Renal pelvis (tissue), 12 donors: ENCODE measurements at places on chromosomes 7 and 10.

GRCh38 chr10:78846760-78847159 lies 222.0 kb upstream of the ZMIZ1 start:
- DNase-seq: no peak

- no peak for DNase-seq
These were observed 66.4 kb downstream of the ASAH2B start for GRCh38 chr10:50805981-50806622.

DNA sequence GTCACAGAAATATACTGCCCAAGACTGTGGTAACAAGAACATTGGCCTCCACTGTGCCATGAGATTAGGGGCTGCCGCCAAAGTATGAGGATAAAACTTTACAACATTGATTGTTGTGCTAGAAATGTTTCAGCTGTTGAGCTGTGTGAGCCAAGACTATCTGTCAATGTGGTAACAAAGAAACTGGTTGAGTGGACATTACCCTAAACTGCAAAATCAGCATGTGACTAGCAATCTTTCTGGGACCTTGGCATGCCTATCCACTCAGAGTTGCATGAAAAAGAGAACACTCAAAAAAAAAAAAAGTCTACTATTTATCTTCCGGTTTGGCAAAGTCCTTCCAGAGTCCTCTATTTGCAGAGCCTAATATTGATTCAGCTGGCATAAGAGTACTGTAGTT lies 605.6 kb upstream of the CNTNAP2 start:
- DNase-seq: no peak

- DNase-seq: no peak
These were observed 40.1 kb upstream of the RET start for GRCh38 chr10:43036481-43037428.

- peak; percentile 66 for DNase-seq
These were observed 279.6 kb upstream of the PITRM1 start for GRCh38 chr10:3452173-3452626.

DNA sequence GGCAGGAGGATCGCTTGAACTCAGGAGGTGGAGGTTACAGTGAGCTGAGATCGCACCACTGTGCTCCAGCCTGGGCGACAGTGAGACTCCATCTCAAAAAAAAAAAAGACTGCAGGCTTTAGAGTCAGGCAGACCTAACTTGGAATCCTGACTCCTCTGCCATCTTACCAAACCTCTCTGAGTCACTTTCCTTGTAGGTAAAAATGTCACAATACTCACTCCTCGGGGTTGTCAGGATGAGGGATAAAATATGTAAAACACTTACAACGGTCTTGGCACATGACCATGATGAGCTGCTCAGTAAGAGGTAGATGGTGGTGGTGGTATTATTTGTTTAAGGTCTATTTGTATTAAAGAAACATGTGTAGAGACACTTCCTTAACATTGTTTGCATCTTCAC lies 154.1 kb upstream of the PDE1C start:
- DNase-seq: no peak

DNA sequence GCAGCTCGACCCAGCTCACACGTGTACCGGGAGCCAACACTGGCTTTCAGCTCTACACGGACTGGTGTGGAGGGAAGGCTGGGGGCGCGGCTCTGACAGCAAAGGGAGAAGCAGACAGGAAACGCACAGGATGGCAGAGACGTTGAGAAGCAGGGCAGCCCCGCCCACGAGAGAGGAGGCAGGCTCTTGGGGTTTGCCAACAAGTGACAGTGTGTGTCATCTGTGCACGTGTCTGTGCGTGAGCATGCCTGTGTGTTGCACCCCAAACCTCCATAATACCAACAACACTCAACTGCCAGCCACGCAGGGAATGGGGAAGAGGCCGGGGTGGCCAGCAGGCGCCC lies 64.4 kb upstream of the PDGFA start:
- no peak for DNase-seq

DNA sequence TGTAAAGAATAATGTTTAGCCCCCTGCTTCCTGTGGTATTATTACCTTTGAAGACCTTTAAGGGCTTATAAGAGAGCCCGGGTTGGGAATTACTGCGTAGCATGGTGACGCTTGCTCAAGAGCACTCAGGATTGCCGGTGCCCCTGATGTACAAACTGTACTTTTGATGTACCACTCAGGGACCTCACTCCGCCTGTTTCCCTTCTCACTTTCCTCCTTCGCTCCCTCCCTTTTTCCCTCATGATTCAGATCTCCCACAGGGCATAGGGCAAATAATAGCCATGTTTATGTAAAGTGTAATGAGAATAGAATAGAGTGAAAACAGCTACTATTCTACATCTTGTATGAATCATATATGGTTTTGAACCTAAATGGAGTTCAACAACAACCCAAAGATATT lies 77.8 kb upstream of the PDCD4 start:
- no peak for DNase-seq

GRCh38 chr7:22660732-22661131 lies 66.3 kb upstream of the IL6 start:
- no peak for DNase-seq

GRCh38 chr10:133096616-133097269 lies 9.0 kb downstream of the ADGRA1 start:
- DNase-seq: no peak

GRCh38 chr10:105834261-105835059 lies 1193.4 kb downstream of the SORCS3 start:
- DNase-seq: peak; percentile 40

DNA sequence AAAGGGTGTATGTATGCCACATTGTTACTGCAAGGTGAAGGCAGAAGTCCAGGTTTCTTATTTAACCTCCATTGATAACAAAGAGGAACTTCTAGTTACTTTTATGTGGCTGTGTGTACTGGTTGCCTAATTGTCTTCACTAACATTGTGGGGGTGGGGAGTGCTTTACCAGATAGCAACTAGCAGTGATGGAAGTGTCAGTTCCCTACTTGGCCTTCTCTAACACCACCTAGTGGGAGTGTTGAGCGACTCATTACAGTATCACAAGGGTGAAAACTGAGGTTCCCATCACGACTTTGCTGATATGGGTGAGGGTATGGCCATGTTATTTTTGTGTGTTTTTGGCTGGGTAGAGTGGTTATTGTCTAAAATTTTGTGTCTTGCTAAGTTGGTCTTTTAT lies 274.4 kb downstream of the THSD7A start:
- DNase-seq: no peak

DNA sequence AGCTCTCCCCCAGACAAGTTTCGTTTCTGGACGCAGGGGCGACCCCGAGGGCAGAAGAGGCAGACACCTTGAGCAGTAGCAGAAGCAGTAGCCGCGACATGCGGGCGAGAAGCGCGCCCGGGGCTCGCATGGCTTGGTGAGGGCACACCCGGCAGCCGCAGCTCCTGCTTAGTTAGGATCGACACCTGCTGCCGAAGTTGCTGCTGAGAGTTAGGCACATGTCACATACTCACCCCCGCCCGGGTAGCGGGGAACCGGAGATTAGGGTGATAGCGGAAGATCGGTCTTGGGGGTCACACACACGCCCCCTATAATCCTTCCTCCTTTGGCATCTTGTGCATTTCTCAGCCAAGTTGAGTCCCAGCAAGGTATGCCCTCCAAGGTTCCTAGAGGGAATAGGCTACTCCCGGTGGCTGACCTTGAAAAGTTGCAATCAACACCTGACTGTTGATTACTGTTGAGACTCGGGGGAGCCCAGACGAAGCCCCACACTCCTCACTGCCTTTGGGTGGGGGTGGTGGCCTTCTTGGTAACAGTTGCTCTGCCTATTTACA lies 668 bp downstream of the GPR37 start:
- no peak for DNase-seq

- no peak for DNase-seq
These were observed 997.3 kb downstream of the LRMDA start for GRCh38 chr10:76428551-76429367.

DNA sequence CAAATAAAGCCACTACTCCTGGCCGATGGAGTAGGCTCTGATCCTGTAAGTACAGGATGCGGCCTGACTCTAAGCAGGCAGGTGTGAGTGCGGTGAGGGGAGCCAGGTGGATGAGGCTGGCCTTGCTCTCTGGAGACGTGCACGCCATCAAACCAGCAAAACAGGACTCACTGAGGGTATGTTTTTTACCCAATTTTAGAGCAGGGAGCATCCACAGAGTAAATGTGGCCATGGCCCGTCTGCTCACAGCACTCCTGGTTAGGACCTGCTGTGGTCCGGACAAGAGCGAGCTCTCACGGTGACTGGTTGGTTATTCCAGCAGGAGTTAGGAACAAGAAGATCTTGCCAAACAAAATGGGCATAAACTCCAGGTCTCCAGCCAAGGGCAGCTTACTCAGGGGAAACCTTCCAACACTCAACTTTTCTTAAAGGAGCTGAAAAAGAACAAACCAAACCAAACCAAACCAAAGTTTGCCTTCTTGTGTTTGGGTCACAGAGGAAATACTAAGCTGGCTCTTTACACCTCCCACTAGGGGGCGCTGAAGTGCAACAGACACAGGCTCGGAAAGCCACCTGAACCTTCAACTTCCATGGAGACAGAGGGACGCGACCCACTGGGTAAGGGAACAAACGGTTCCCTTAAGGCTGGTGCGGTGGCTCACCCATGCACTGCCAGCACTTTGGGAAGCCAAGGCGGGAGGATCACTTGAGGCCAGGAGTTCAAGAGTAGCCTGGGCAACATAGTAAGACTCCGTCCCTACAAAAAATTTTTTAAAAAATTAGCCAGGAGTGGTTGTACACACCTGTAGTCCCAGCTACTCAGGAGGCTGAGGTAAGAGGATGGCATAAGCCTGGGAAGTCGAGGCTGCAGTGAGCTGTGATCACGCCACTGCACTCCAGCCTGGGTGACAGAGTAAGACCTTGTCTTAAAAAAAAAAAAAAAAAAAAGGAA lies 122.4 kb downstream of the CLEC2L start:
- DNase-seq: peak; percentile 84

DNA sequence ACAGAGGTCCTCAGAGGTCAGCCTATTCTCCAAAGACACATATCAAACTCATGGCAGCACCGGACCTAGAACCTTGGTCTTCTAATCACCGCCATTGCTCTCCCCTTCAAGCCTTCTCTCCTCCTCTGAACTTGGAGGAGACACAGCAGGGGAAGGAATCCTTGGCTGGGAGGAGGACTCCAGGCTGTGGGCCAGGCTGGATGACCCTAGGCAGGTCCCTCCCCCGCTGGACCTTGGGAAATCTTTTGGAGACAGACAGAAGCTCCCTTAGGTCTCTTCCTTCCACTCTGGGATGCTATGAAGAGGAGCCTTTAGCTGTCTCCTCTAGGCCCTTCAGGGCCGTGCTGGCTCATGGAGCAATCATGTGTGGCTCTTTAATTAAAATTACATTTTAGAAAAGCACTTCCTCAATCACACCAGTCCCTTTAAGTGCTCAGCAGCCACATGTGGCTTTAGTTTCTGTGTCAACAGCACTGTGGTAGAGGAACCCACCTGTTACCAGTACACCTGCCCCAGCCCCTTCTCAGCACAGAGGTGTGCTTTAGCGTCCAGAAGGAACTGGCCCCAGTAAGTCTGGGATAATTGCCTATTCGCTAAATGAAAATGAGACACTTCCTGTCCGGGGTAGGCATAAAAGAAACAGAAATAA lies 238.2 kb downstream of the CELF2 start:
- DNase-seq: no peak

GRCh38 chr7:69817841-69818635 lies 219.8 kb downstream of the AUTS2 start:
- no peak for DNase-seq

GRCh38 chr7:20132585-20132984 lies 84.6 kb downstream of the MACC1 start:
- no peak for DNase-seq

DNA sequence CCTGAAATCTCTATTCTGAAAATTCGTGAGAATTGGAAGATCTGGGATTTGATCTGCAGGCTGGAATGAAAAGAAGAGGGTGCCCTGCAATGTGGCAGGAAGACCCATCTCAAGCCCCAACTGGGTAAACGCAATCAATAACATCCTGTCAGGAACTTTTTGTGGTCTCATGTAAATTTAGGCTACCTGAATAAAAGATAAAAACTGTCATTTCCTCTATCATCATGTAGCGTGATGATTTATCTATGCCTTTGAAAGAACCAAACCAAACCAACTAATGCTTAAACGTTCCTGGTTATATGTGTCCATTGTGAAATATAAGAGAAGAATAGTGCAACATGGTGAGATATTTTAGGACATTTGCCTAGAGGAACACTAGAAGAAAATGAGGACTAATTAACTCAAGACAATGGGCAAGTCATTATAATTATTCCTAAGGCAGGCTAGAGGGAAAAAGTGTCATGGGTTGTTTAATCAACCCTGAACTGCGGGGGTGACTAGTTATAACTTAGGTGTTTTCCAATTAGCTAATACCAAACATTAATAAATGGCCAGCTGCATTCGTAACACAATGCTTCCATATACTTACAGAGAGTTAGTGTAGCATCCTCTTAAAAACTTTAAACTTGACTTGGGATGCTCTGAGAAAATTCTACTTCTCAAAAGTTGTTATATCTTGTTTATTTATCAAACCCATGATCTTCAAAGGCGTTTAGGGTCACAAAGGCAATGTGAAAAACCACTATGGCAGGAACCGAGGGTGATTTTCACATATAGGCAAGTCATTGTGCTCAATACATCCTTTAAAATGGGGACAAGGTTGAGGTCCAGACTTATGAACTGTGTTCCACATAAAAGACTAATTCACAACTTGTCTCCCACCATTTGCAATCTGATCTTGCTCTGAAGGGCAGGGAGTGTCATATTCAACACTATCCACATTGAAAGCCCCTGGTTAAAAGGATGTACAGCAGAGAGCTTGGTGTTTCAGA lies 48.6 kb upstream of the ADO start:
- DNase-seq: no peak

- DNase-seq: no peak
These were observed 14.8 kb upstream of the FLNC start for GRCh38 chr7:128815289-128815942.

DNA sequence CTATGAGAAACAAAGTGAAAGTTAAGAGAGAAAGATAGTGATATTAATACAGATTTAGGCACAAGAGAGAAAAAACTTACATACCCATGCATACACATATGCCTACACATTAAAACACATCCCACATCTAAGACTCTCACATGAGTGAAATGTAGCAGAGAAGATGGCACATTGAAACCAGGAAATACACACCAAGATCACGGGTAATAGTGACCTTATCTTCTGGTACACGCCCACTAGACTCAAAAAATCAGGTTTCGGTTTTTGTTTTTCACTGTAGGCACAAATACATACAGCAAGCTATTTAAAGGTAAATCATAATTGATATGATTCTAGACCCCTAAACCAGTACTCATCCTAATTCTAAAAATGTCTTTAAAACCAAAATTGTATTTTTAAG lies 225.2 kb upstream of the TAC1 start:
- no peak for DNase-seq

DNA sequence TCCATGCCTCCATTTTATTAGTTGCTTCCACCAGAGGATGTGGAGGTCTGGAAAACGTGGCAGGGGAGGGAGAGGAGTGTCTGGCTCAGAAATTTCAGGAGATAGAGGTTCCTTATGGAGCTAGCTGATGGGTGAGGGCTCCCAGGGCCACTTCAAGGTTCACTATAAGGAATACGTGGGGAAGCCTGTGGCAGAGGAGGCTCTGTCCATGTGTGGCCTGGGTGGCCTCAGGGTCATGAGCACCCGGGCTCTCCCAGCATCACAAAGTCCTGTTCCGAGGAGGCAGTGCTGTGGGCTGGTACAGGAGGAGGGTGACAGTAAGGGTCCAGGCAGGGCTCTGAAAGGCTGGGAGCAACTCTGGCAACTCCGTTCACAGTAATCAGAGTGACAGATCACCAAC lies 24.6 kb downstream of the ARHGAP22 start:
- DNase-seq: no peak

GRCh38 chr7:45679516-45679915 lies 105.3 kb downstream of the ADCY1 start:
- DNase-seq: no peak

- no peak for DNase-seq
These were observed 5.6 kb downstream of the C10orf105 start for GRCh38 chr10:71714031-71714410.
